ENCODE measurements at places on chromosomes 13 and 19.

DNA sequence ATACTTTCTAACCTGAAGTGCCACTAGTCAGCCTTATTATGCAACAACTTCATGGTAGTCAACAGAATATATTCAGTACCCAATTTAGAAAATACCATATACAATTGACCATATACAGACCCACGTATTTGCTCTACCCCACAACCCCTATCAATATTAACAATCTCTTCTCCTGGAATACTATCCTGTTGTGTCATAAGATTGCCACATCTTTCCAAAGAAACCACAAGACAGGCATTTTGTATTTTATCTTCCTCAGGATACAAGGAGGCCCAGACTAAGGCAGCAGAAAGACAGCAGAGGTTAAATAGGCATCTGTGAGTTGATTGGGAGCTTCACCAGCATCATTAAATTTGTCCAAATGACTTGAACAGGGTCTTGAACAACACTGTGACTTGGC is 4.5 kb downstream of the SPART start:
- no peak for DNase-seq

GRCh38 chr13:98326291-98326690 is 149.2 kb upstream of the RNF113B start:
- DNase-seq: no peak

- DNase-seq: no peak
These were observed 595.5 kb downstream of the LMO7 start for GRCh38 chr13:76231522-76232167.

- DNase-seq: no peak
These were observed 4.1 kb downstream of the ARHGEF1 start for GRCh38 chr19:41886761-41887710.

DNA sequence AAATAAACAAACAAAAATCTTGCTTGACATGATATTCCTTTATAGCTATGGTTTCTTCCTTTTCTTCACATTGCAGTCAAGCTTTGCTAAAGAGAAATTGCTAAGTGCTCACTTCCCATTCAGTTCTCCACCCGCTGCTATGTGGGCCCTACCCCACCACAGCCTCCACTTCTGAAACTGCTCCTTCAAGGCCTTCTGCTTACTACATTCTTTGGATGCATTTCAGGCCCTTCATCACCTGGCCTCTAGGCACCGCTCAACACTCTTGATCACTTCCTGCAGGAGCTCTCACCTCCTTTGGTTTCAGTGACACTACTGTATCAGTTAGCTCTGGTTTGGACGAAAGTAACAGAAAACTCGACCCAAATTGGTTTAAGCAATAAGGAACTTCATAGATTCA is 72.4 kb downstream of the KLF5 start:
- DNase-seq: no peak

GRCh38 chr19:45664575-45664974 is 3.4 kb upstream of the GIPR start:
- no peak for DNase-seq

GRCh38 chr19:1857648-1858326 is 5.6 kb downstream of the KLF16 start:
- no peak for DNase-seq

DNA sequence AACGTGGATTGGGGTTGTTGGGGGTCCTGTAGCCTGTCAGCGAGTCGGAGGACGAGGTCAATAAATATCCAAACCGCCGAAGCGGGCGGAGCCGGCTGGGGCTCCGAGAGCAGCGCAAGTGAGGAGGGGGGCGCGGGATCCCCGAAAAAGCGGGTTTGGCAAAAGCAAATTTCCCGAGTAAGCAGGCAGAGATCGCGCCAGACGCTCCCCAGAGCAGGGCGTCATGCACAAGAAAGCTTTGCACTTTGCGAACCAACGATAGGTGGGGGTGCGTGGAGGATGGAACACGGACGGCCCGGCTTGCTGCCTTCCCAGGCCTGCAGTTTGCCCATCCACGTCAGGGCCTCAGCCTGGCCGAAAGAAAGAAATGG is 754 bp upstream of the SIX5 start:
- no peak for DNase-seq

DNA sequence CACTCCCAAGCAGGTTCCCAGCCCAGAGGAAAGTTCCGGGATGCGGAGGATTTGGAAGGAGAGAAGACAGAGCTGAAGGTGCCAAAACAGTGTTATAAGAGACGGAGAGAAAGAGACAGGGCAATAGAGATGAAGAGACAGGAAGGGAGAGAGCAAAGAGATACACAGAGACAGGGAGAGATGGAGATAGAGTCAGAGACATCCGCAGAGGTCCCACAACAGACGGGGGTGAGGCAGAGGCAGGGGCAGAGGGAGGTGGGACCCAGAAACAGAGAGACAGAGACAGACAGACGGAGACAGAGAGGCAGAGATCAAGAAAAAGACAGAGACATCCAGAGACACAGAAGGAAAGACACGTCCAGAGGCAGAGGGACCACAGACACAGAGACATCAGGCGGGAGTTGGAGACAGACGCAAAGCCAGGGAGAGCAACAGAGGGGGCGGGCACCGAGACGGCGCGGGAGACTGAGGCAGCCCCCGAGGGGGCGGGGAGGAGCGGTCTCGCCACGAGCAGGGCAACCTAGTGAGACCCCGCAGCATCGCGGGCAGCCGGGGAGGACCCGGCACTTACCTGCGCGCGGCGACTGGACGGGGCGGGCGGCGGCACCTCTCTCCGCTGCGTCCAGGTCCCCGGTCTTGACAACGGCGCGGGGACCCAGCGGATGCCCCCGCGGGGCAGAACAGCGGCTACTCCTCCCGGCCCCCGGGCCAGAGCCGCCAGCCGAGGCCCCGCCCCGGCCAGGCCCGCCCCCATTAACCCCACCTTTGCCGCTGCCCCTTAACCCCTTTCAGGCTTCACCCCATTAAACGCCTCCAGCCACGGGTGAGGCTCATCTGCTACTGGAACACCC is at the start of gene GPR4:
GPR4 (minus strand) TSS at position 689 of the 851 bp plus-strand sequence. CDS start 10,346 bp downstream, outside the sequence.
- no peak for DNase-seq

DNA sequence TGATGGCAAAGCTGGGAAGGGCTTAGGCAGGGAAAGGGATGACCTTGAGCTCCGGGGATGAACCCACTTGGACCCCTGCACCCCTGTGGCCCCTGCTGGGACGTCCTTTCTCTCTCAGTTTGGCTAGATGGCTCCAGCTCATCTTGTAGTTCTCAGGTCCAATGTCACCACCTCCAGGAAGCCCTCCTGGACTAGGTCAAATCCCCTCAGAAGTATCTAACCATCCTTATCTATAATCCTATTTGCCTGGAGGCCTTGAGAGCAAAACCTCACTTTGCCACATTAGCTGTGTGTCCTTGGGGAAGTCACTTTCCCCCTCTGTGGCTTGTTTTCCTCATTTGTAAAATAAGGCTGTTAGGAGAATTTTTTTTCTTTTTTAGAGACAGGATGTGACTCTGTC is 42.7 kb upstream of the NFIC start:
- DNase-seq: no peak

- DNase-seq: no peak
These were observed 98.2 kb downstream of the ZNF429 start for GRCh38 chr19:21603431-21604231.

DNA sequence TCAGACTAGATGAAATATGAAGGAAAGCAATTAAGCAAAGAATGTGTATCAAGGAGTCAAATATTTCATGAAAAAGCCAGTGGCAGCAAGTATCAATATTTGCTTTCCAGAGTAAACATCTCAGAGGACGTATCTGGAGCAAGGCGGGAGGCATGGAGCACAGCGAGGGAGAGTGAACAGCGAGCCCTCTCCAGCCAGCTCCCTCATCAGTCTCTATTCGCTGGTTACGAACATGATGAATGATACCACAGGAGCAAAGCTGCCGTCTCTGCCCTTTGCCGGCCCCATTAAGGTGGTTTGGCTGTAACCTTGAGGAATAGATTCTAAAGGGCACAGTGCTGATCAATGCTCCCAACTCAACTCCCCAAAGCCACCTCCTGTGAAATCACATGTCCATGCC is 95.8 kb downstream of the CCNA1 start:
- DNase-seq: no peak

DNA sequence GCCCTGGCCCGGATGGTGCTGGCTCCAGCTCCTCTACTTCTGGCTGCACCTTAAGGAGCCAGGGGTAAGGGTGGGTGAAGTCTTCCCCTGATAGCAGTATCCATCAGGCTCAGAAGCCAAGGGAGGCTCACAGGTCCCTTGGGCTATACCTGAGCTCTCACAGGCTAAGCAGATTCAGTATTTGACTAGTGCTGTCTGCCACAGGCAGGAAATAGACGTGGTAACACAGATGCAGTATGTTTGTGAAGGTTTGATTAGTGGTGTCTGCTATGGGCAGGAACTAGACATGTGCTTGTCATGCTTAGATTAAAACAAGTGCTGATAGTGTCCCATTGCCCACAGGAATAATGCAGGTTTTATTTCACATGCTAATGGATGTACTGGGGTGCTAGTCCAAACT is 4.0 kb downstream of the SYT5 start:
- DNase-seq: no peak

GRCh38 chr19:41478875-41479756 is 36.2 kb downstream of the ERICH4 start:
- DNase-seq: no peak

GRCh38 chr13:66780814-66781213 is 449.3 kb downstream of the PCDH9 start:
- DNase-seq: no peak

DNA sequence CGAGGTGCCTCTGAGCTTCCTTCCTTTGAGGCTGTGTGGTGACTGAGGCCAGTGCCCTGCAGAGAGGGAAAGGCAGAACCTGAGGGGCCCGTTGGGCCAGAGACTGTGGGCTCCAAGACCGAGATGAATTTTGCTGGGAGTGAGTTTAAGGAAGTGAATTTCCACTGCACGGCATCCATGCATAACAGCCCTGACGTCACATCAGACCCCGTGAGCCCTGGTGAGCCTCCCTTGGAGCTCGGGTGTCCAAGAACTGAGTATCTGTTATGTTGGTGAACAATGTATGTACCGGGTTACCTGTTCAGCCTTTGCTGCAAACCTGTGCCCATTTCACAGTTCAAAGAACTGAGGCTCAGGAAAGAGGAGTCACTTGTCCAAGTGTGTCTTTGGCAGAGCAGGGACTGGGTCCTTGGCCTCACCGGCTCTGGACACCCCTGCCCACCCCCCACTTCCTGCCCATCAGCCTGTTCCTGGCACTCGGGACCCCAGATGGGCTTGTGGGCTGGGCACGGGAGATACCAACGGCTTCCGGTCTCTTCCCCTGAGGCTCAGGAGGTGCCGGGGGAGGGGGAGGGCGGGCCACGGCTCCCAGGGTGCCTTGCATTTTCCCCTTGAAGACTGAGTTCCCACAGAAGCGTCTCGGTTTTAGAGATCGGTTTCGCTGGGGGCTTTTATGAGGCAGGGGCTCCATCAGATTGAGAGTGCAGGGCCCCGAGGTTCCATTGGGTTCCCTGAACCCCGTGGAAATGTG is 33.7 kb downstream of the NFILZ start:
- no peak for DNase-seq

GRCh38 chr13:27617881-27618321 is 2.4 kb downstream of the LNX2 start:
- DNase-seq: no peak

- DNase-seq: no peak
These were observed 108.5 kb upstream of the C1QTNF9B start for GRCh38 chr13:24005755-24006281.

GRCh38 chr13:49457221-49457620 is 13.1 kb downstream of the SETDB2 start:
- DNase-seq: no peak

All from NCI-H2081 treated with DMSO at 0.1 percent for 48 hours (cell line).